NCI-H1048 (cell line): ENCODE measurements at places on chromosomes 6 and 20.

GRCh38 chr6:25027221-25027916 lies 91.6 kb upstream of the RIPOR2 start:
- DNase-seq: no peak

- DNase-seq: no peak
Measured at GRCh38 chr6:7777074-7777473, 51.2 kb downstream of the BMP6 start.

DNA sequence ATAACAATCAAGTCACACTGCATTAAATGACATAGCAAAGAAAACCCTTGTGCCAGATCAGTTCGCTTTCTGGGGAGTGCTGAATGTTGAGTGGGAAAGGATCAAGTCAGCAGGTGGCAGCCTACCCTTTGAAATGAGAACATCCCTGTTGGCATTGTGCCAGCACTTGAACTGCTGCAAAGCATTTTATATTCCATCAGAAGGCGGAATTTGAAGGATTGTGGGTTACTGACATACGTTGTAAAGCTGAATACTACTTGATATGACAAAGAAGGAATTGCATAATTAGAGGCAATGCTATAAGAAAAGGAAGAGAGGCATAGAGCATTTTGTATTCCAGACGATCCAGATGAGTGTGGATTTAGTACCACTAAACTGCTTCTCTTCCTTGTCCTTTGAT lies 26.5 kb downstream of the BCKDHB start:
- no peak for DNase-seq

GRCh38 chr6:90105506-90106170 lies 191.0 kb downstream of the BACH2 start:
- DNase-seq: no peak

GRCh38 chr6:41713650-41714291 lies 21.6 kb downstream of the TFEB start:
- no peak for DNase-seq
